ENCODE measurements at places on chromosomes 13 and 19.
A peak's percentile ranks its signal among the peaks of the same experiment; 100 is the strongest.

GRCh38 chr19:29325241-29325975 is 112.5 kb upstream of the UQCRFS1 start:
- no peak for DNase-seq

GRCh38 chr13:30156826-30157615 is 150.3 kb downstream of the KATNAL1 start:
- no peak for DNase-seq

DNA sequence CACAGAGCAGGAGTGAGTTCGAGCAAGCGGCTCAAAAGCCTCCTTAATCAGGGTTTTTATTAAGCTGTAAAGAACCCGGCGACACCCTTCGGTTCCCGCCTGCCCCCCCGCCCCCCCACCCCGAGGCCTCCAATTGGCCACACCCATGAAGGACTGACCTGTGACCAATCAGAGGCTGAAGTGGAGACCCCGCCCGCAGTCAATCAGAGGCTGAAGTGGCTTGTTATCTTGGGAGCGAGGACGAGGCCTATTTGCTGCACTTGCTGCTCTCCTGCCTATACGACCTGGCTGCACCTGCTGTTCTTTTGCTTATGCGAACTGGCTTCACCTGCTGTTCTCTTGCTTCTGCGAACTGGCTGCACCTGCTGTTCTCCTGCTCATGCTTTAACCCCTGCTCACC is 844.9 kb downstream of the OLFM4 start:
- no peak for DNase-seq

DNA sequence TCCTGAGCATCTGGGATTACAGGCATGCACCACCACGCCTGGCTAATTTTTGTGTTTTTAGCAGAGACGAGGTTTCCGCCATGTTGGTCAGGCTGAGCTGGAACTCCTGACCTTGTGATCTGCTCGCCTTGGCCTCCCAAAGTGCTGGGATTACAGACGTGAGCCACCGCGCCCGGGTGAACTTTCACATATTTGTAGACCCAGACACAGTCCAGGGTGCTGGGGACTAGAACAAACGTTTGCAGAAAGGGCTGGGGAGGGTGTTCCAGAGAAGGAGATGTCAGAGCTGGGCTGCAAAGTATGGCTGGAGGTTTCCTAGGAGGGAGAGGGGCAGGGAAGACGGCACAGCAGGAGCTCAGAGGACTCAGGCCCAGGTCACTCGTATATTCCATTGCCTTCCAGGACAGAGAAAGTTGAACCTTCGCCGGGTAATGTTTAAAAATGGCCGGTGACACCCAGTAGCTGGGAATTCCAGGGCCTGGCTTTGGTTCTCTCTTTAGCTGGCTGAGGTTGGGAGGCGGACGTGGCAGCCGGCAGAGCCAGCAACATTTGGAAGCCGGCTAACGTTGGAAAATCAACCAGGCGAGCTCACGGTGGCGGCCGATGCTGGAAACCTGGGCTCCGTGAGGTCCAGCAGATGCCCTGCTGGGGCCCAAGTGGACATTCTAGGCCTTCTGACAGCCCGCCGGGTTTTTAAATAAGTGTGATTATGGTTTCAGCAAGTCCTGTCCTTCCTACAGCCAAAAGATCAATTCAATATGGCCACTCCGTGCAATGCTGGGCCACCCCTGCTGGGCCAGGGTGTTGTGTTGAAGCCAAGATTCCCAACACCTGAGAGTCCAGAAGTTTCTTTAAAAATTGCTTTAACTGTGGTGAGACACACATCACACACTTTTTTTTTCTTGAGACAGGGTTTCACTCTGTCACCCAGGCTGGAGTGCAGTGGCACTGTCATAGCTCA is 41.5 kb downstream of the NFIC start:
- no peak for DNase-seq

- peak; percentile 91 for DNase-seq
Observed at GRCh38 chr19:46614114-46614722, 10.7 kb downstream of the PTGIR start.

All from suppressor macrophage (primary cell).